Fibroblast of the conjunctiva (primary cell): ENCODE measurements at places on chromosomes 1 and 21.

- DNase-seq, result no peak
Observed at GRCh38 chr1:165905853-165906252, 78.4 kb downstream of the UCK2 start.

DNA sequence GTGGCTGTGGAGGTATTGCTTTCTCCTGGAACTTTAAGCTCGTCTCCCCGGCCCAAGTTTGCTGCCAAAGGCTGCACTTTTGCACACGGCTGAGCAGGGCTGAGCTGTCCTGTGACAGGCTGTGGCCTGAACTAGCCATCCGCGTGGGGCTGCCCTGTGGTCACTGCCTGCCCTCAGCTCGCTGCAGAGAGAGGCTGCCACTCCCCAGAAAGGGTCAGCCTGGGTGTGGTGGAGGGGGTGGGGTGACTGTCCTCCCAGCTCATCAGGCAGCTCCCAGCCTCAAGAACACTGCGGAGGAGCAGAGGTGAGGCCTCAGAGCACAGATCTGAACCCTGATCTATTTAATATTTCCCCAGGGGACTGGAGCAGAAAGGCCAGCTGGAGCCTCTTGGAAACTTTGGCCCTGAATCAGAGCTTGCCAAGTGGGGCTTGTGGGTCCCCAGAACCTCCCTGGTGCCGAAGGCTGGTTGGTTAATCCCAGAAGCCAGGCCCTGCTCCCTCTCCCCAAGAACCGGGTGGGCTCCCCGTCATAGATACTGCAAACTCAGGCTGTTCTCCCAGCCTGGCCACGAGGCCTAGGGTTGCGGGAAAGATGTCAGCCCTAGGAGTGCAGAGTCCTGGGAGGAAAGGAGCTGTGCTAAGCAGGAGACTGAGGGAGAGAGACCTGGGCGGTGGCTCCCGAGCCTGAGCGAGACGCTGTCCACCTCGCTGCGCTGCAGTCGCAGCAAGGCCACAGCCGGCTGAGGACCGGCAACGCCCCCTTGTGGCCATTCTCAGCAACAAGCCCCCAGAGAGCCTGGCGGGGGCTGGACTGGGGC is 125.1 kb upstream of the IPO9 start:
- peak; percentile 75 for DNase-seq

GRCh38 chr1:66374561-66375111 is 159.3 kb upstream of the SGIP1 start:
- DNase-seq, result no peak

DNA sequence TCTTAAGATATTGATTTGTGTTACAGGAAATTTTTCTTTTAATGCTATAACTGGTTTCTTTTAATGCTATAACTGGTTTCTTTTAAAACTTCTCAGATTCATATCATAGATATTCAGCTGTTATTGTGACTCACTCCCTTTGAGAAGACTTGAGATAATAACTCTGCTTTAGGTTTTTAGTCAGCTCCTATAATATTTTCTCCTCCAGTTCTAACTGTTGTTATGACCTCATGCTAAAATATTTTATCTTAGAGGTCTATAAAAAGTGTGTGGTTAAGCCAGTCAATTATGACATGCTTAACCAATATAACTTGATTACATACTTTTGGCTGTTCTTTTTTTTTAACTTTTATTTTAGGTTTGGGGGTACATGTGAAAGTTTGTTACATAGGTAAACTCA is 280.2 kb downstream of the PTGER3 start:
- DNase-seq, result no peak

- no peak for DNase-seq
Observed at GRCh38 chr1:50424045-50424883, 1.0 kb upstream of the DMRTA2 start.
